ENCODE measurements at places on chromosomes 13 and 19. TPM values are rescaled to one million over a fixed set of nuclear protein-coding genes. Genes with fewer than 3 reads are reported as not detected.

The AXL gene
- 136 TPM for total RNA-seq

The KCNJ14 gene
- total RNA-seq, result 2.7 TPM

The KIR3DL1 gene
- not detected for total RNA-seq

The CYP2A7 gene
- not detected for total RNA-seq

The FKRP gene
- total RNA-seq, result 23.9 TPM

The ZNF419 gene
- 18.4 TPM for total RNA-seq

The OR1I1 gene
- total RNA-seq, result not detected

The CCDC70 gene
- total RNA-seq, result not detected

The ICAM5 gene
- 4.7 TPM for total RNA-seq

The PHLDB3 gene
- 9.9 TPM for total RNA-seq

The CCDC194 gene
- 0.37 TPM for total RNA-seq

The ADGRE3 gene
- not detected for total RNA-seq

Measured in MCF 10A (cell line).